ENCODE measurements at places on chromosomes 16 and 17.

GRCh38 chr16:50234771-50235556, 31.4 kb upstream of the ADCY7 start:
- no peak for DNase-seq

DNA sequence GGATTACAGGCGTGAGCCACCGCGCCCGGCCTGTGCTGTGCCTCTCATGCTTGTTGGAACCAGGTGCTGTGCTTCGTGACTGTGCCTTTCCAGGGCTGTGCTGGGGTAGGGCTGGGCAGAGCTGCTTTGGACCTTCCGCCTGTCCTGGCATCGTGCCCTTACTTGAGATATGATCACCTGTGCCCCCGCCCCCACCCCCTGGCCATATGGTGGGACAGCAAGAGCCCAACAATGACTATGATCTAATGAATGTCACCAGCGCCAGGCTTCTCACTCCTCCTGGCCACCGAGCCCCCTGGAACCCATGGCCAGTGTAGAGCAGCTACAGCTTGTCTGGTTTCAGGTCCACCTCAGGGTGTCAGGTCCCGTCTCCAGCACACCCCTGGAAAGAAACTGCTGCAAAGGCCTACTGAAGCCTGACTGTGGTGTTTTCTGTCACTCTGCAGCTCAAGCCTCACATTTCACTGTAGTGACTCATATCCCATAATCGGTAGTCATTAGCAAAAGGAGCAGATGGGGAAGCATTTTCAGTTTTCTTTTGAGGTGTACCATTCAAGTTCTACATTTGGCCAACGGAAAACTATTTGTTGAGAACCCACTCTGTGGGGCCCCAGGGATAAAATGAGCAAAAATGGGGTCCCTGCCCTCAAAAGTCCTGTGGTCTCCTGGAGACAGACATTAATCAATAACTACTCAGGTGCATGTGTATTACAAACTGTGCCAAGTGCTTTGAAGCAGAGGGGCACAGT, 22.1 kb downstream of the FCSK start:
- no peak for DNase-seq

DNA sequence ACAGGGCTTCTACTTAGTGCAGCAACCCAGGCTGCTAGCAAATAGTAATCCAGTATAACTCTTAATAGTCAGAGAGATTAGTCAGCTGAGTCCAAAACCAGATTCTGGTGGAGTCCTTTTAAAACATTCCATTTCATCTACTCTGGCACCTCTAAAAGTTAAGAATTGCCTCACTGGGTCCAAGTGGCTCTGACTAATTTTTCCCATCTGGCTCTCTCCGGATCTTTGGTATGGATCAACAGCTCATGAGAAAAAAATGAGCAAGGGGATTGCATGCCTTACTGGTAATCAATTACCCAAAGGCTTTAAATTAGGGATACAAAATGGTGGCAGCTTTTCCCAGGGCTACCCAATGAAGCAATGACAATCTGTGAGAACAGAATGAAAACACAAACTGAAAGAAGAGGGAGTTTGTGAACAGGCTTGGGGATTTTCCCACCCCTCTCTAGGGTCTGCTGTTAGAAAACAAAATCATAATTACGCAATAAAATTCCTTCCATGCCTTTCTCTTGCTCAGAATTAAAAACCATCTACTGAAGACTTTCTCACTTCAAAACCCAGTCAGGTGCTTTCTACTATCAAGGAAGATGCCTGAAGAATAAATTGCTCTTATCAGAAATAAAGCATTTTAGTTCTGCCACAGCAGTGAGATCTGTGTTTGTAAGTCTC, 84.6 kb upstream of the PMFBP1 start:
- DNase-seq = no peak

DNA sequence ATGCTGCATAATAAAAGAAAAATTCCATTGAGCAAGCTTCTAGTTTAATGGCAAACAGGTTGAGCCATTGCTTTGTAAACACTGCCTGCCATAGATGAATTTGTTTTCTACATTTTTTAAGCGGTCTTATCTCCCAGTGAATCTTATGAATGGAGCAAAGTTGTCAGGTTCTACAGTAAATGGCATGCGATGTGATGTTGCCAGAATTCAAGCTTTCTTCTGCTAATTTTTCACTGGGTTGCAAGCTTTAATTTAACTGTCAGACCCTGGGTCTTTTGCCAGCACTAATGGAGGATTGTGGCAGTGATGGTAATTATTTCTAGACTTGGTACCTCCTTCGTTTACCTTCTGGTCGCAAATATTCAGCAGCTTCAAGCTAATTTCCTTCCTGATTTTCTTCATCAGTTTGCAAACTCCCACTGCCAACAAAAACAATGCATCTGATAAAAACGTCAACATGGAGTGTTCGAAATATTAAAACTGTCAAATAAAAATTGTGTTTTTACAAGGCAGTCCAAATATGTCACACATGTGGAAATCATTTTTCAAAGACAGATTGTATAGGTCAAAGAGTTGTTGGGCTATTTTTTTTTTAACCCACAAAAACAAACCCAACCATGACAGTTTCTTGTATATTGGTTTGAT, 274.2 kb upstream of the ERCC4 start:
- no peak for DNase-seq

- DNase-seq = no peak
These were observed 99.9 kb downstream of the SDK2 start for GRCh38 chr17:73544333-73544732.

All from activated effector memory CD4-positive, alpha-beta T cell treated with Interleukin-2 at 50 U/mL for 16 hours (primary cell).